ENCODE measurements at places on chromosomes 6 and 20. TPM values are rescaled to one million over a fixed set of nuclear protein-coding genes. Genes with fewer than 3 reads are reported as not detected.
A peak's percentile ranks its signal among the peaks of the same experiment; 100 is the strongest.

- DNase-seq = no peak
Observed at GRCh38 chr20:45299786-45300185, 6.9 kb upstream of the RBPJL start.

- peak; percentile 71 for DNase-seq
Observed at GRCh38 chr20:51563486-51564332, 21.2 kb upstream of the NFATC2 start.

- DNase-seq = no peak
Observed at GRCh38 chr6:79614326-79615305, 16.5 kb upstream of the SH3BGRL2 start.

- DNase-seq = peak; percentile 21
Observed at GRCh38 chr20:33372993-33373441, 28.3 kb downstream of the CDK5RAP1 start.

DNA sequence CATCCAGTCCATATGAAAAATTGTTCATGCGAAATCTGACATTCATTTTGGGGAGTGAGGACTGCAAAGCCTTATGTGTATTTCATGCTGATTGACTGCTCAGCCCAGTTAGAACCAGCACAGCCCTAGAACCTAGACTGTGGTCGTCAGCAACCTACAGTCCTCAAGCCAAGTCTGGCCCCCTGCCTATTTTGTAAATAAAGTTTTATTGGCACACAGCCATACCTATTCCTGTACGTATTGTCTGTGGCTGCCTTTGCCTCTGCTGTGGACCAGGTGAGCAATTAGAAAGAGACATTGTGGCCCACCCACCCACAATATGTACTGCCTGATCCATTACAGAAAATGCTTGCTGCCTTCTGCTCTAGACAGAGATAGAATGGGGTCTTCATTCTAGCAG is 391.0 kb downstream of the TAF4 start:
- no peak for DNase-seq

- no peak for DNase-seq
Observed at GRCh38 chr20:40493071-40493470, 196.0 kb downstream of the MAFB start.

Gene CAPN11
- 0.31 TPM for total RNA-seq

Gene RAET1G
- total RNA-seq = not detected

Gene STX11
- total RNA-seq = 1.9 TPM

Gene ZNF322
- 25.8 TPM for total RNA-seq
